Amygdala (tissue), 56 donors: ENCODE measurements at places on chromosomes 2 and 18.

GRCh38 chr18:25229920-25230319 is 122.0 kb downstream of the ZNF521 start:
- no peak for DNase-seq

DNA sequence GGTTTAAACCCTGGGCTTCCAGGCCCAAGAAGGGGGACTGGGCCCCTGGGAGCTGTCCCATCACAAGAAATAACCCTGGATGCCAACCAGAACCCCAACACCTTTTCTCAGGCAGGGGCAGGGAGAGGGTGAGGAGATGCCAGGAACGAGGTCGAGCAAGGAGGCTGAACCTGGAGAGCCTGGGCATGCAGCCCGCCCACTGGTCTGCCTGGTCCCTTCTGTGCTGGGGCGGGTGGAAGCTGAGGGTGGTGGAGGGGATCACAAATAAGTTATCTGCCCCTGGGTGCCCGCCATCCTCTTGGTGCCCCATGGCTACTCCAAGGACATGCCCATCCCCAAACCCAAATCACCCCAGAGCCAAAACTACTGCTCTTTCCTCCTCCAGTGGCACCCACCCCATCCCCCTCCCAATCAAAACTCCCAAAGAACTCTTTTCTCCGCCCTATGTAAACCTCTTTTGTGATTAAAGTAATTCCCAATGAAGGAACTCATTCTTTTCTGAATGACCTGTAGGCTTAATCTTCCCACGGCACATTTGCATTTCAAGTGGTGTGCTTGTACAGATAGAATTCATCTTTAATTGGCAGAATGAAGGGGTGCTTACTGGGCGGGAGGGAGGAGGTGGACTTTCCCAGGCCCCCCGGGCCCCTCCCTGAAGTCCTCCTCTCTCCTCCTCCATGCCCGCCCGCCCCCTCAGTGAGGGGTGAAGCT is 47.9 kb downstream of the EFR3B start:
- no peak for DNase-seq

DNA sequence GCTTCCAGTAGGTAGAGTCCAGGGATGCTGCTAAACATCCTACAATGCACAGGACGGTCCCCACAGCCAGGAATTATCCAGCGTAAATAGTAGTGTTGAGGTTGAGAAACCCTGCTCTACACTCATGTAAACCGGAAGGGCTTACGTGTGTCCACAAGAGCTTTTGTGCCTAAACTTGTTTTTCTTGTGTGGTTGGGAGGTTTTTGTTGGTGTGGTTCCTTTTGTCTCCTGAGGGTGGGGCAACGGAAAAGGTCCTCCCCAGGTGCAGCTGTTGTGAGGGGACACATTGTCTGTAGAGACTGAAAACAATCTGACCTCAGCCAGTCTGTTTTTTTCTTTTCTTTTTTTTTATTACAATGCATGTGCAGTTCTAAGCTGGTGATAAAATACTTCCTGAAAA is 72.7 kb upstream of the MGAT5 start:
- no peak for DNase-seq

- DNase-seq = no peak
Observed at GRCh38 chr2:110888411-110888810, 156.0 kb downstream of the ACOXL start.

GRCh38 chr2:117785740-117786139 is 28.8 kb upstream of the DDX18 start:
- no peak for DNase-seq
